ENCODE measurements at places on chromosomes 16 and 17. TPM values are rescaled to one million over a fixed set of nuclear protein-coding genes. Genes with fewer than 3 reads are reported as not detected.

Gene HID1
- 1.7 TPM for total RNA-seq

Gene CDYL2
- total RNA-seq: 6.0 TPM

Gene MGAT5B
- total RNA-seq: 9.9 TPM

Gene CTRB2
- 0.26 TPM for total RNA-seq

Gene NPIPB9
- total RNA-seq: 2.2 TPM

Gene MAP3K14
- 10.8 TPM for total RNA-seq

Gene RANGRF
- total RNA-seq: 26.8 TPM

Gene VPS9D1
- total RNA-seq: 12.2 TPM
